Hematopoietic multipotent progenitor cell treated with erythropoietin and hydrocortisone succinate and interleukin-3 and kit ligand, for 6 days (in vitro differentiated cells): ENCODE measurements at places on chromosomes 4 and X.

DNA sequence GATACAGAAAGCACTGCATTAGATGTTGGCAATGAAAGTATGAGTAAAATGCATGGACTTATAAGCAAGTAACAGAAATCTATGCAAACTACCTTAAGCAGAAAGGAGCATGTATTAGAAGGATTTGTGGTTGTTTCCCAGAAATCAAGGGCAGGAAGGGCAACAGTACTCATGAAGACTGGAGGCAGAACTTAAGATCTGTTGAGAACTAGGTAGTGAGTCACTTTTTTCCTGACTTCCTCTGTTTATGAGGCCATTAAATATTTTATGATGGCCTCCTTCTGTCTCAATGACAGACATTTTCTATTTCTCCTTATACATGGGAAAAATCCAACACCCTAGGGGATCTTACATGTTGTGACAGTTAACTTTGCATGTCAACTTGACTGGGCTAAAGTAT is 398.2 kb downstream of the MID1IP1 start:
- DNase-seq, result no peak

GRCh38 chr4:142416711-142417275 is 429.3 kb downstream of the INPP4B start:
- DNase-seq, result no peak

DNA sequence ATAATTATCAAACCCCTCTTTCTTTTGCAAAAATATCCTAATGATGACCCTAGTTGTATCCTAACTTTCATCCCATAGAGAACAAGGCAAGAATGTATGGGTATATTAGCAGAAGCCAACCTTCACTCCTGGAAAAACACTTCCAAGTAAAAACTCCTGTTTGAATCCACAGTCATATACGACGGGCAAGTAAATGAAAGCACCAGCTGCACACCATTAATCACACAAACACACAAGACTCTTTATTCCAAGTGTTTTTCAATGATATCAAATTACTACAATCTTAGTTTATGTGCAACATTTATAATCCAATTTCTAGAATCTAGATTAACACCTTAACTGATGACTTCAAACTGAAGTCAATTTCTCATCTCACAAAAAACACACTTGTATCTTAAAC is 22.9 kb downstream of the ACSL4 start:
- no peak for DNase-seq

GRCh38 chrX:24150051-24150790 is 692 bp downstream of the ZFX start:
- DNase-seq, result peak; percentile 89

GRCh38 chrX:140733766-140734342 is 24.3 kb downstream of the LINC00632 start:
- peak; percentile 39 for DNase-seq

DNA sequence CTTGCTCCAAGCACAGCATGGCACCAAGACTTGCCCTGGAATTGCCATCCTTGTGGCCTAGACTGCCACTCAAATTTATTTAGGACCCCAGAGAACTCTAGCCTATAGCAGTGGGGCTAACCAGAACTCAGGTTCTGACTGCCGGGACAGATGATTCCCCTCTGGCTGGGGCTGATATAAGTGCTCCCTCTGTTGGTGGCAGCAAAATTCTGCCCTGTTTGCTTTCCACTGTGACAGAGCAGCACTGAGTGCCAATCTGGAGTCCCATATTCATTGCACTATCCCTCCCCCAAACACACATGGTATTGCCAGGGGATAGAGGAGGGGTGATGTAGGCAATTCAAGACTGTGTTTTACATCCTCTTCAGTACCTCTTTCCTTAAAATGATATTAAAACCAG is 1081.9 kb downstream of the FAT4 start:
- peak; percentile 5 for DNase-seq

DNA sequence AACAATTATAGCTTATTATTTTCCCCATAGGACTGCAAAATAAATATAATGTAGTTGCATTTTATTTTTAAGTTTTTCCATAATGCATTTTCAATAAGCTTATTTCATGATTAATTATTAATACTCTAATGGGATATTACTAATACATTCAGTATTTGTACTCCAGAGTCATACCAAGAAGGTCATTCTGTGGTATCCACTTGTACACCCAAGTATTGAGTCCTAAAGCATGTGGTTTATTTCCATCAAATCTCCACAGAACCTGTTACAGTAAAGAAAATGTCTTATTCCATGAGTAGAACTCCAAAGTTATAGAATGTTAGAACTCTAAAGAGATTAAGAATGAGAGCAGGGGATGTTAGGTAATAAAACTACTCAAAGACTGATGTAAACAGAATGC is 30.6 kb downstream of the UGT2A3 start:
- no peak for DNase-seq

GRCh38 chrX:45850775-45851433 is 650.2 kb upstream of the DIPK2B start:
- peak; percentile 40 for DNase-seq

GRCh38 chr4:182495645-182496385 is 252.6 kb downstream of the TENM3 start:
- DNase-seq, result no peak

GRCh38 chrX:32448320-32448719 is 763.0 kb downstream of the DMD start:
- peak; percentile 13 for DNase-seq

DNA sequence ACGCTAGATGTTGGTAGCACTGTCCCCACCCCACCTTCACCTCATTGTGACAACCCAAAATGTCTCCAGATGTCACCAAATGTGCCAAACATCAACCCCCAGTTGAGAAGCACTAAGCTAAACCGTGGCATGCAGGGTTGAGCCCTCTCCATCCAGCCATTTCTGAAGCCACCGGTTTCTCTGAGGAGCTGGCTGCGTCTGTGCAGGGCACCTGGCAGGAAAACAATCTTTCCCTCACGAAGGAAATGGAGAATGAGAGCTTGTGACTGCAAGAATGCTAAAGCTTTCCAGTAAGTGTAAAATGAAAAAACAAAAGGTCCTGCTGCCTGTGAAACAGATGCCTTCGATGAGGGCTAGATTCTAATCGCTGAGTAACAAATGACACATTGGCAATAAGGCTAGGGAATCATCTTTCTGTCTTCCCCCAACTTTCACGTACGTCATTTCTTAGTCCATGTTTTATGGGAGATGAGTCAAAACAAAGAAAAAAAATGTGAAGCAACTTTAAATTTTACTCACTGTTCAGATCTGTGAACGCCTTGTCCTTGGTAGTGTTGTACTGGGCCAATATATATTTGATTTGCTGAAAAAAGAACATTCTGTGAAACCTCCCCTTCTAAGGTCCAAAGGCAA is 59.9 kb downstream of the PROM1 start:
- no peak for DNase-seq

DNA sequence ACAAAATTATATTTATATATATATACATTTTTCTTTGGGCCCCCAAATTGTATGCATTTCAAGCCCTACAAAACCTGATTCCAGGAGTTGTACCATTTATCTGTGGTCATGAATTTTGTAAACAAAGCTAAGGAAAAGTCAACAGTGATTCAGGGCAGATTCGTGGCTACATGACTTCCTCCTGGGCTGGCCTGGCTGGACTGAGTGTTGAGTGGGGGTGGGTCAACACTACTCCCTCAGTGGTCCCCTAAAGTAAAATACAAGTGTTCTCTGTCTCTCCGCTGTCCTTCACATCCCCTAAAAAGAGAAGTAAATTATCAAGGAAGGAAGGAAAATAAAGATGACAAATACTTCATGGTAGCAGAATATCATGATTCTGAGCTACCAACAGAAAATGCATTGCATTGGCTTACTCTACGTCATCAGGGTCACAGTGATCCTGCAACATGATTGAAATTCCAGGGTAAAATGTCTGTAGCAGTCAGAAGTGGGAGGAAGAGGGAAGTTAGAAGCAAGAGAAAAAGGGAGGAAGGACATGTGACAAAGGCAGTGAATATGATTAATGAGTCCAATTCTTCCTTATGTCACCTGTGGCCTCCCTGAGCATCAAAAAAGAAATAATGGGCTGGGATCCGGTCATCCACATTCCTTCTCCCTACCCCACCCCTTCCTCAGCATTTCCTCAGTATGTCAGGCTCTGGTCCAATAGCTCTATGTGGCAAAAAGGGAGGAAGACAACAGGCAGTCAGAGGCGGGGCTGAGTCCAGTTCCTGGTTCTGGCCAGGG is 42.4 kb upstream of the MYOZ2 start:
- DNase-seq, result no peak

DNA sequence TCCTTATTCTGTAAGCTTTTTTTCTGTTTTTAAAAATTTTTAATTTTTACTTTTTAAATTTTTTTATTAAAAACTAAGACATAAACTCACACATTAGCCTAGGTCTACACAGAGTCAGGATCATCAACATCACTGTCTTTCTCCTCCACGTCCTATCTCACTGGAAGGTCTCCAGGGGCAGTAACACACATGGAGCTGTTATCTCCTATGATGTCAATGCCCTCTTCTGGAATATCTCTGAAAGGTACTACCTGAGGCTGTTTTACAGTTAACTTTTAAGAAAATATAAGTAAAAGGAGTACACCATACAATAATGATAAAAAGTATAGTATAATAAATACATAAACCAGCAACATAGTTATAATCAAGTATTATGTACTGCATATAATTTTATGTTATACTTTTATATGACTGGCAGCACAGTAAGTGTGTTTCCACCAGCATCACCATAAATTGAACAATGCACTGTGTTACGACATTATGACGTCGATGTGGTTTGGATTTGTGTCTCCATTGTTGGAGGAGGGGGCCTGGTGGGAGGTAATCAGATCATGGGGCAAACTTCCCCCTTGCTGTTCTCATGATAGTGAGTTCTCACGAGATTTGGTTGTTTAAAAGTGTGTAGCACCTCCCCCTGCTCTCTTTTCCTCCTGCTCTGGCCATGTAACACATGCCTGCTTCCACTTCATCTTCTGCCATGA is 21.3 kb downstream of the IL15 start:
- peak; percentile 35 for DNase-seq

DNA sequence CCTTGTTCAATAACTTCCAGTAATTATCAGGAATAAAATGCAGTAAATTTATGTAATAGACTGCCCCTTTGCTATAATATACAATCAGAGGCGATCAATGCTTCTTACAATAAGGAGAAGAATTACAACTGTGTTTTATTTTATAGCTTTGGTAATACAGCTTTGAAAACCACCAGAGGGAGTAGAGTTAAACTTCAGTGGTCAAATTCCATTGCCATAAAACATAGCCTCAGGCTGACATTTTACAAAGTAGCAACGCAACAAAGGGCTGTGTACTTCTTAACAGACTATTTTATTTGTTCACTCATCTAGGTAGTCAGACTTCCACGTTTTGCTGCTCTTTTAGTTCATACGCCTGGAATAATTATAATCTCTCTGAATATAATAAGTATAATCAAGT is 58.5 kb downstream of the TEX13C start:
- DNase-seq, result peak; percentile 27

DNA sequence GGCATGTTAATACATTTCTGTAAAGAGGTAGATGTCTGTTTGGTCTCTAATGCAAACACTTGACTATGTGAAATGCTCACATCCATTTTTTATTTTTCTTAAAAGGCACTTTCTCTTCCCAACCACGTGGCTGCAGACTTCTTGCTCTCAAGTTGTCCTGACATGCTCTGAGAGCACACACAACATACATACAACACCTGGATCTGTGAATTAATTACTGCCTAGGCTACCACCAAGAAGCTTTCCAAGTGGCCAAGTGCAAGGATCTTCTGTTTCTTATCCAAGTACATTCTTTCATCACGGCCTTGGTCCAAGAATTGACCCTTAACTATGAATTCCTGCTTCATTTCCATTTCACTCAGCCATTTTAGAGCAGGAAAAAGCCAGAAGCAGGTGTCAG is 110.8 kb downstream of the SPRY1 start:
- DNase-seq, result no peak

- no peak for DNase-seq
Measured at GRCh38 chrX:66625525-66625924, 13.4 kb downstream of the EDA2R start.

DNA sequence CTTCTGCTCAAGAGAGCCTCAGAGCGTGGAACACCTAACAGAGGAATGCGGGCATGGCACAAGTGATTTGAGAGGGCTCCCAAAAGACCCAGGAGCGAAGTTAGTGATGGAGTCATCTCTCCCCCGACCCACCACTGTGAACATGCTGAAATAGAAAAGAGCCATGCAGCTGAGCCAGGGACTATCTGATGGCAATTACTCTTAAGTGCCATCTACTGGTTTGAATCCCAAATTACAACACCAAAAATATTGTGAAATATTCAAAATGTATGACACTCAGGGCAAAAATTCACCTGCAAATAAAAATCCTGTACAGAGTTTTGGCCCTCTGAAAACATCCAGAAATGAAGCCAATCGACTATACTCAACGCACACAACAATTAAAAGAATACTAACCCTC is 2038.9 kb upstream of the ADGRL3 start:
- DNase-seq, result no peak

GRCh38 chrX:9861711-9862110 is 75.5 kb downstream of the SHROOM2 start:
- no peak for DNase-seq

- no peak for DNase-seq
Measured at GRCh38 chr4:102076622-102077021, 268.7 kb downstream of the SLC39A8 start.

DNA sequence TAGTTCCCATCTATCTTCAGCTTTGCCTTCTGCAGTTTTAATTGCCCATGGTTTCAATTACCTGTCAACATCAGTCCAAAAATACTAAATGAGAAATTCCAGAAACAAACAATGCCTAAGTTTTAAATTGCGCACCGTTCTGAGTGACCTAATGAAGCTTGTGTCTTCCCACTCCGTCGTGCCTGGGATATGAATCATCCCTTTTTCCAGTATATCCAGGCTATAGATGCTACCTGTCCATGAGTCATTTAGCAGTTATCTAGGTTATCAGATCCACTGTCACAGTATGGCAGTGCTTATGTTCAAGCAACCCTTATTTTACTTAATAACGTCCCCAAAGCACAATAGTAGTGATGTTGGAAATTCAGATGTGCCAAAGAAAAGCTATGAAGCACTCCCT is 363.6 kb upstream of the FAM241A start:
- no peak for DNase-seq

DNA sequence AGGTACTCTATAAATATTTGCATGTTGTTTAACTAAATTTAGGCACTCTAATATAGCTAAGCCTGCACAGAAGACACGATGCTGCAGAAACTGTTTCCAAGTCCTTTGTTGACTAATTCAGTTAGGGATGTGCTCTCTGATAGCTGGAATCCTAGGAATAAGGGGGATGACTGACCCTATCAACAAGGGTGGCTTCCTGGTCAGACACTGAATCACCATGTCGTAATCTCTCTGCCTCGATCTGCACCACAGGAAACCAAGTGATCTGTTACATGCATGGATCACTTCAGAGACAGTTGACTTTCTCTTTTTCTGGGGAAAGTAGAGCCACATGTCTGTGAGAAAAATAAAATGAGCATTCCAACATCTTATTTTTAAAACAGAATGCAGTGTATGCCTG is 169.1 kb downstream of the GUCY2F start:
- no peak for DNase-seq
